GF-D8 (cell line): ENCODE measurements at places on chromosomes 12 and 14.

DNA sequence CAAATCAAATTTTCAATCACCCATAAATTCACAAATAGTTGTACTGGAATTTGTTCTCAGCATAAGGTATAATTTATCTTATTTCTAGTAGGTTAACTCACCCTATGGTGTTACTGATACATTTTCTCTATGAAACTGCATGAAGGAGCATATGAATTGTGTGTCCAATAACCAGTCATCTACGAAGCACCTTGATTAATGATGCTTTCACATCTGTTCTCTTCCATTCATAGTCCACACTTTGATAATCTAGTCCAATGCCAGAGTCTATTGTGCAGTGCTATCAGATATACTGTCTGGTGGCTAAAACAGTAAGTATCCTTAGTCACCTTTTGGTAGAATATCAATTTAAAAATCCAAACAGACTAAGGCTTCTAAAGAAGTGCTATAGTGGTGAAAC is 876.0 kb downstream of the RPS29 start:
- DNase-seq, result no peak

- DNase-seq, result no peak
These were observed 107.7 kb upstream of the IFNG-AS1 start for GRCh38 chr12:67881565-67881964.

GRCh38 chr14:65159281-65160062 is 57.2 kb upstream of the MAX start:
- no peak for DNase-seq

DNA sequence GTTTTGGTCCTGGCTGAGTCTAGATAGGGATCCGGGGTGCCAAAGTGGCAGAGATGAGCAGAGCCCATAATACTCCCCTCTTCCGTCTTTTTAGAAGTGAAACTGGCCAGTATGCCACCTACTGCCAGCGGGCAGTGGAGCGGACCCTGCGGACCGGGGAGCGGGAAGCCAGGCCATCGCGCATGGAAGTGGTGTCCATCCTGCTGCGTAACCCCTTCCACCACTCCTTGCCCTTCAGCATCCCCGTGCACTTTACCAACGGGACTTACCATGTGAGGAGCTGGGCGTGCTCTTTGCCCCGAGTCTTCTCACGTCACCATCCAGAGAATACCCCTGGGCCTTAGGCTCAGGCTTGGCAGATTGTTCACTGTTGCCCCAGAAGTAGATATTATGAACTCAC is 21.0 kb downstream of the PIGH start:
- no peak for DNase-seq

- DNase-seq, result no peak
These were observed 85.8 kb downstream of the LLPH start for GRCh38 chr12:66044731-66045130.
